LHCN-M2 (cell line): ENCODE measurements at places on chromosomes 16 and 17. TPM values are rescaled to one million over a fixed set of nuclear protein-coding genes. Genes with fewer than 3 reads are reported as not detected.

GRCh38 chr16:11339075-11339474 is 6.2 kb upstream of the RMI2 start:
- DNase-seq, result no peak

DNA sequence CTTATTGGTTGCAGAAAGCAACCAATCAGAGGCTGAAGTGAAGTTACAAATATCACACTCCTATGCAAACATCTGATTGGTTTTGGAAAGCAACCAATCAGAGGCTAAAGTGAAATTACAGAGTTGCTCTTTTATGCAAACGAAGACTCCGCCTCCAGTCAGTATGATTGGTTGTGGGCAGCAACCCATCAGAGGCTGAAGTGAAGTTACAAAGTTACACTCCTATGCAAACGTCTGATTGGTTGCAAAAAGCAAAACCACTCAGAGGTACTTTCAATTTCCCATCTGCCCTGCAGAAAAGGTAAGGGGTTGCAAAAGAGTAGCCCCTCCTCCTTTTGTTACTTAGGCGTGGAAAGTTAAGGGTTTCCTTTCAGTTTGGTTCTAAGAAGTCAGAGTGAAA is 697.3 kb downstream of the MAF start:
- no peak for DNase-seq

The MEOX1 gene
- not detected in 2 replicates for total RNA-seq

The SMTNL2 gene
- not detected in 2 replicates for total RNA-seq

DNA sequence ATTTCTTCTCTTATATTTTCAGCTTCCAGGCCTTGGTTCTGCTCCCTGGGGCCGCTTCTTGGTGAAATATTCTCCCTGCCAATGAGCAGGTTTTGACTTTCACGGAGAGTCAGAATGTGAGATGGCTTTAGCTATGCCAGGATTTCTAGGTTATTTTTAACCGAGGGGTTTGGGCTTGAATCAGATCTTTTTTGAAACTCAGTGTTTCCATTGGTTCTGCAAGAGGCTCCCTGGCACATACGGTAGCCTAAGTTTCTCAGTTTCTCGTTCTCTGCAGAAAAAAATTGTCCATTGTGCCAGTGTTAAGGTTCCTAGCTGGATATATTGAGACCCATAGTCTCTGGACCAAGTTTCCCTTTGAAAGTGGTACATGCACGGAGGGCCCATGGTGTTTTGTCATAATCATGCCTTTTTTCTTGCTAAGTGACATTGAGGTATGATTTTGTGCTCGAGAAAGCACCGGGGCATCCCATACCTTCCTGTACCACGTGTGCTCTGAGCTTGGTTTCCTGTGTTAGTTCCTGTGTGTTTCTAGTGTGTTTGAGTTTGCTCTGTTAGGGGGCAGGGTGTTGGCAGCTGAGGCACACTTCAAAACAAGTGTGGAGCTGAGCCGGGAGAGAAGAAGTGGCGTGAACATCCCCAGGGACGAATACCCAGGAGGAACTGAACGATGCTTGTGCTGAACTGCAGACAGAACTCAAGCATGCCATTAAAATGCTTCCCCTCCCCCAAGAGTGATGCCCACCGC is 127.2 kb downstream of the HS3ST3B1 start:
- no peak for DNase-seq

The CTDNEP1 gene
- 59.1 and 65.5 TPM in 2 replicates for total RNA-seq

The SPAG5 gene
- 89.8 and 106 TPM in 2 replicates for total RNA-seq
